Articular chondrocyte of knee joint (primary cell): ENCODE measurements at places on chromosomes 16 and 17. TPM values are rescaled to one million over a fixed set of nuclear protein-coding genes. Genes with fewer than 3 reads are reported as not detected.

Gene PYY
- 0.11 and 0.13 TPM in 2 replicates for total RNA-seq

Gene TBC1D3K
- not detected in 2 replicates for total RNA-seq

Gene CD79B
- 7.5 and 14.1 TPM in 2 replicates for total RNA-seq

Gene ZNF771
- total RNA-seq, result 6.8 and 7.8 TPM in 2 replicates

Gene ALOX12
- 0.11 TPM in 1 of 2 replicates, not detected in the other for total RNA-seq

Gene PRAC2
- total RNA-seq, result not detected in 2 replicates

Gene HYDIN
- total RNA-seq, result 4.2 and 5.6 TPM in 2 replicates

Gene PRKCB
- 0.11 and 0.52 TPM in 2 replicates for total RNA-seq

Gene PYDC1
- not detected in 2 replicates for total RNA-seq

Gene CDRT15L2
- total RNA-seq, result not detected in 2 replicates

Gene SALL1
- total RNA-seq, result not detected in 2 replicates

Gene NHERF1
- total RNA-seq, result 82.6 and 97.3 TPM in 2 replicates

Gene CISD3
- 3.8 and 4.6 TPM in 2 replicates for total RNA-seq

Gene NAA60
- total RNA-seq, result 18.6 and 19.1 TPM in 2 replicates

Gene NECAB2
- total RNA-seq, result 0.13 TPM in 1 of 2 replicates, not detected in the other

Gene PRAC1
- total RNA-seq, result not detected in 2 replicates

Gene ZC3H7A
- total RNA-seq, result 42.3 and 42.5 TPM in 2 replicates

Gene KRTAP9-2
- not detected in 2 replicates for total RNA-seq

Gene KCNJ18
- not detected in 2 replicates for total RNA-seq

Gene TP53TG3B
- not detected in 2 replicates for total RNA-seq

Gene SLC5A2
- not detected in 2 replicates for total RNA-seq

Gene IL34
- 5.7 and 7.1 TPM in 2 replicates for total RNA-seq

Gene CASKIN2
- 9.1 and 9.6 TPM in 2 replicates for total RNA-seq

Gene C17orf113
- total RNA-seq, result 0.11 and 0.26 TPM in 2 replicates

Gene JPT2
- 23.7 and 24.9 TPM in 2 replicates for total RNA-seq

Gene ESRP2
- 0.11 and 0.13 TPM in 2 replicates for total RNA-seq

Gene NLGN2
- 6.9 and 8.6 TPM in 2 replicates for total RNA-seq

Gene HOXB8
- total RNA-seq, result not detected in 2 replicates

Gene KCNG4
- not detected in 2 replicates for total RNA-seq

Gene ODAD4
- 1.3 and 3.9 TPM in 2 replicates for total RNA-seq

Gene SEPTIN12
- total RNA-seq, result not detected in 2 replicates

Gene NAGPA
- 19.5 and 21.6 TPM in 2 replicates for total RNA-seq

Gene RAB11FIP3
- total RNA-seq, result 21.3 and 24.6 TPM in 2 replicates

Gene PRSS36
- total RNA-seq, result 0.22 and 0.91 TPM in 2 replicates

Gene RNU2-1
- total RNA-seq, result not detected in 2 replicates

Gene KRTAP4-3
- not detected in 2 replicates for total RNA-seq

Gene NHERF2
- 24.3 and 40.4 TPM in 2 replicates for total RNA-seq

Gene RGS9
- 0.78 and 1.6 TPM in 2 replicates for total RNA-seq

Gene CNGB1
- not detected in 2 replicates for total RNA-seq

Gene FASN
- total RNA-seq, result 40.9 and 57.5 TPM in 2 replicates

Gene CMC2
- total RNA-seq, result 17.0 and 30.1 TPM in 2 replicates

Gene PDILT
- not detected in 2 replicates for total RNA-seq

Gene PIPOX
- 1.2 and 2.4 TPM in 2 replicates for total RNA-seq

Gene RTN4RL1
- total RNA-seq, result 8.4 and 13.0 TPM in 2 replicates

Gene OR1A1
- total RNA-seq, result not detected in 2 replicates

Gene TMEM100
- 0.91 and 1.2 TPM in 2 replicates for total RNA-seq

Gene RPH3AL
- total RNA-seq, result 4.6 and 5.0 TPM in 2 replicates

Gene PRPSAP2
- 29.1 and 30.2 TPM in 2 replicates for total RNA-seq

Gene KCNJ12
- total RNA-seq, result 6.7 and 7.2 TPM in 2 replicates

Gene CRLF3
- 11.2 and 14.6 TPM in 2 replicates for total RNA-seq

Gene DNAJA2
- total RNA-seq, result 87.8 and 89.1 TPM in 2 replicates

Gene ARL2BP
- 131 and 145 TPM in 2 replicates for total RNA-seq

Gene HBA2
- total RNA-seq, result not detected in 2 replicates
